Activated T-cell treated with anti-CD3 and anti-CD28 coated beads for 4 hours (primary cell): ENCODE measurements at places on chromosomes 1 and 21.

DNA sequence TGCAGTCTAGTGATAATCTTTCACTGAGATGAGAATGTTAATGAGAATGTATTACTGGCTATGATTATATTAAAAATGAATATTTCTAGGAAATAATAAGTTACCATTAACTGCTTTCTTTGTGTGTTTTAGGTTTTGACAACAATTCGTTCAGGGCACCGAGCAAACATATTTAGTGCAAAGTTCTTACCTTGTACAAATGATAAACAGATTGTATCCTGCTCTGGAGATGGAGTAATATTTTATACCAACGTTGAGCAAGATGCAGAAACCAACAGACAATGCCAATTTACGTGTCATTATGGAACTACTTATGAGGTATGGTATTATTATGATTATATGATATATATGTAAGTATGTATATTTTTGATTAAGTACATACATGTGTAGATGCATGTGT is 37.8 kb upstream of the MPC2 start:
- no peak for DNase-seq

DNA sequence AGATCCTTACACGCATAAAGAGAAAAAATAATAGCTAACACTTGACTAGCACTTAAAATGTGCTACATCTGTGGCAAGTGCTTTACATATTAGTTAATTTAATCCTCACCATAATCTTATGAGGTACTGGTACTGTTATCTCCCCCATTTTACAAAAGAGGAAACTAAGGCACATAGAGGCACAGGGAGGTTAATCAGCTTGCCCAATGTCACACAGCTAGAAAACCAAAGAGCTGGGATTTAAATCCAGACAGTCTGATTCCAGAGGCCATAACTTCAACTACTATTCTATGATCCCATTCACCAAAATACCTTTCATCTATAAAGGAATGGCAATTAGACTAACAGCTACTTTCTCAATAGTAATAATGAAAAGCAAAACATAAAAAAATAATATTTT is 11.7 kb downstream of the SPOCD1 start:
- DNase-seq: no peak

GRCh38 chr1:207654320-207654719 is 9.4 kb downstream of the CR1L start:
- DNase-seq: no peak

- no peak for DNase-seq
These were observed 1.4 kb upstream of the ANKRD13C start for GRCh38 chr1:70355920-70356319.

DNA sequence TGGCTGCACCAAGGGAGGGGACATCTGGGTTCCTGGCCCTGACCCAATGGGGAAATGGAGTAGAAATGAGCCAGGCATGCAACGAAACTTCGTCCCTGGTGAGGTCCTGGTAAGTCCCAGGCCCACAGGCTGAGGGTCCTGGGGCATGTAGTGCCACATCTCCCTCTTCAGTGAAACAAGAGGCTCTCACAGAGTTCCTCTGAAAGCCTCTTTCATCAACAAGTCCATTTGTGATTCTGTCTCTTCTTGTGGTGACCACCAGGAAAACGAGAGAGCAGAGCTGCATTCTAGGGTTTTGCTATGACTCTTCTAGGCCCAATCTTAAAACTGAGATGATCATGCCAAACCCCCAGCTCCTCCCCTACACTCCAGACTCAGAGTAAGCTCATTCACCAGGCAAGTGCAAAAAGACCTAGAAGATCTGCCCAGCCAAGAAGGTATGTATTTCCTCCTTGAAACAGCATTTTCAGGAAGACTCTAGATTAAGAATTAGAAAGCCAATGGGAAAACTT is 24.3 kb upstream of the RNF220 start:
- no peak for DNase-seq

GRCh38 chr1:156914440-156914856 is 6.0 kb upstream of the LRRC71 start:
- no peak for DNase-seq

DNA sequence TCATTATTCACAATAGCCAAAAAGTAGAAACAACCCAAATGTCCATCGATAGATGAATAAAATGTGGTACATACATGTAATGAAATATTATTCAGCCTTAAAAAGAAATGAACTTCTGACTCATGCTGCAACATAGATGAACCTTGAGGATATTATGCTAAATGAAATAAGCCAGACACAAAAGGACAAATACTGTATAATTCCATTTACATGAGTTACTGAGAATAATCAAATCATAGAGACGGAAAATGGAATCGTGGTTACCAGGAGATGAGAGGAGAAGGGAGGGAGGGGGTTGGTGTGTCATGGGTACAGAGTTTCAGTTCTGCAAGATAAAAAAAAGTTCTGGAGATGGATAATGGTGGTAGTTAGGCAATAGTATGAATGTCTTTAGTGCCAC is 184.1 kb downstream of the PSMG1 start:
- no peak for DNase-seq

DNA sequence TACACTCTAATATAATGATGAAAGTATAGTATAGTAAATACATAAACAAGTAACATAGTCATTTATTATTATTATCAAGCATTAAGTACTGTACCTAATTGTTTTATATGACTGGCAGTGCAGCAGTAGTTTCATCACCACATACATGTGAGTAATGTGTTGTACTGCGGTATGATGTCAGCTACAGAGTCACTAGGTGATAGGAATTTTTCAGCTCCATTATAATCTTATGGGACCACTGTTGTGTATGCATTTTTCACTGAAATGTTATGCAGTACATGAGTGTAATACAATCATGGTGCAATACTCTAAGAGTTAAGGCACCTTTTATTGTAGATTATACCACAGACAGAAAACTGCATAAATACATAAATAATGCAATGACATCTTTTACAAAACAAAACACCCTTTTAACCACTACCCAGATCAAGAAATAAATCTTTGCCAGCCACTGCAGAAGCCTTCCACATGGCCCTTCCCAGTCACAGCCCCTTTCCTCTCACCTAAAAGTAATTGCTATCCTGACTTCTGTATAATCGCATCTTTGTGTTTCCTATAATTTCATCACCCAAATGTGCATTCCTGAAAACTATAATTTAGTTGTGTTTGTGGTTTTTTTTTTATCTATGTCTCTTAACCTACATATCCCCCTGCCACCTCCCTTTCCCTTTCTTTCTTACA is 16.3 kb downstream of the ABCD3 start:
- DNase-seq: no peak

GRCh38 chr21:45979651-45980050 is 1.9 kb upstream of the COL6A1 start:
- no peak for DNase-seq

- DNase-seq: no peak
These were observed 156.5 kb downstream of the PCNX2 start for GRCh38 chr1:233138788-233139585.

DNA sequence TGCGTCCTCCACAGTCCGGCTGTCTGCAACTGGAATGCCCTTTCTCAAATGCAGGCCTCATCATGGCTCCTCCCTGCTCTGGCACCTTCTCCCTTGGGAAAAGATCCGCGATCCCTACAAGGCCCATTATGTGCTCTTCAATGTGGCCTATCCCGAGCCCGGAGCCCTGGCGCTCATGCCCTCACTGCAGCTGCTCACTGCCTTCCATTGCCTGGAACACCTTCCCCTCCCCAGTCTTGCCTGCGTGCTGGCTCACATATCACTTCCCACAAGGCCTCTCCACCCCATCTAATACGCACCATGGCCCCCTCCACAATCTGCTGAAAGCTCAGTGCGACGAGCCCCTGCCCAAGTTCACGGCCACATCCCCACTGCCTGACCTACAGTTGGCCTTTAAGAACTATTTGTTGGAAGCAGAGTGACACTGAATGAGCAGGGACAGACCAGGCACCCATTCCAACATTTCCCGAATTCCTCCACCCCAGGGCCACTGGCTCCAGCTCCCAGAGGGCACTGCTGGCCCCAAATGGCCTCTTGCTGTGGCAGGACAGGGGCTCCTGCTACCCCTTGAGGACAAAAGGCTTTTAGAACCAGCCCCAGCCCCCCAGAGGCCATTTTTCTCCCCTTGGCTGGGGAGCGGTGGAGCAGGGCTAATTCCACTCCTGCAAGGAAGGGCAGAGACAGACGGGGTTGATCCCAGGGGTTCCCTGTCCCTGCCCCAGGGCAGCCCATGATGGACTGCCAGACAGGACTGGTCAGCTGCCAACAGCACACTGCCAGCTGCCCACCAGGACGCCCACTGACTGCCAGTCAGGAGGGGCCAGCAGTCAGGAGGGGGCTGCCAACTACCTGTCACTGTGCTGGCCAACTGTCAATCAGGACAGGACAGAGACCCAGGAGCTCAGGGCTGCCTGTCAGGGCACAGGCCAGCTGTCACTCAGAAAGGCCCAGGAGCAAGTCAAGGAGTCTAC is 64.8 kb downstream of the DHRS3 start:
- no peak for DNase-seq

DNA sequence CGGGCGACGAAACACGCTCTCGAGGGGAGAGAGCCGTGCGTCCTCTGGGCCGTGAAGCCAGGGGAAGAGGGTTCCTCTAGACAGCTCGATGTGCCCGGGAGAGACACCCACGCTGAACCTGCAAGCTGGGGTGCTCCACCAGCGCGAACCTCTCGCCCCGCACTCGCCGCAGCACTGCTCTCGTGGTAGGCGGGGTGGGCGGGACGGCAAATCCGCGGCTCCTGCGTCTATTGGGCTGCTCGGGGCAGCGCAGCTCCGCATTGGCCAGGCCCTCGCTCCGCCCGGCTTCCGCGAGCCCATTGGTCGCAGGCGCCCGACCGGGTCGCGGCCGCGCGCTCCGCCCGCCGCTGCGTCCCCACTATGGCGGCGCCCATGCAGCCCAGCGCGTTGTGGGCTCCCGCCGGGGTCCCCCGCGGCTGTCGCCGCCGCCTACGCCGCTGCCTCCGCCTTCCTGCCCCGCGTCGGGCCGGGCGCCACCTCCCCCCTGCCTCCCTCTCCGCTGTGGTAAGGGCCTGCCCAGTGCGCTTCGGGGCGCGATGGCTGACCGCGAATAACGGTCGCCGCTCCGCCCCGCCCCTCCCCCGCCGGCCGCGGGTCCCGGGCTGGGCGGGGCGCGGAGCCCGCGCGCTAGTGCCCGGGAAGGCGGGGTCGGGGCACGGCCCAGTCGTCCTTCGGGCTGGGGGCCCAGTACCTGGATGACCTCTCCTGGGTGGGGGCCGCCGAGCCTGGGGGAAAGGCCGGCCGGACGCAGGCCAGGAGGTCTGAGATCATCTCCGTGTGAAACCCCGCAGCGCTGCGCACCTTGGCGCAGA is at the start of gene ST3GAL3:
TSS of gene ST3GAL3 (plus strand) at position 347 of the 812 bp plus-strand sequence. CDS start 28,727 bp downstream, outside the sequence.
- DNase-seq: peak; percentile 88

- no peak for DNase-seq
These were observed 50.7 kb downstream of the SYT14 start for GRCh38 chr1:209988706-209989105.

- DNase-seq: no peak
These were observed 39.2 kb downstream of the RUNX3 start for GRCh38 chr1:24890887-24891286.

DNA sequence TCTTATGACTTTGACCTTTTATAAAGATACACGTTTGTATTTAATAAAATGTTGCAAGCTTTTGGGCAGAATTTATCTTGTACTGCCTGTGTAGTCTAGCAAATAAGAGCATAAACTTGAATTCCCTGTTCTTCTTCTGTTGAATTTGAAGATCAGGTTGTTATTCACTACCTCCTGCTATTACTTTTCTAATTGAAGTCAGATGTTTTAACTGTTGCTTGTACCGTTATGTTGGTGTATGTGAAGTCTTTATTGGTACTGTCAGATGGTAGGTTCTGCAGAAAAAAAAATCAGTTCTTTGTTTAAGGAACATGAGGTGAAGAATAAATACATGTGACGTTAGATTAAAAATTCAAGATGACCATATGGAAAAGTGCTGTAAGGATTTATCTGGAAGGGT is 69.1 kb downstream of the DYRK1A start:
- no peak for DNase-seq

GRCh38 chr1:236677641-236678235 is 8.6 kb upstream of the ACTN2 start:
- no peak for DNase-seq

DNA sequence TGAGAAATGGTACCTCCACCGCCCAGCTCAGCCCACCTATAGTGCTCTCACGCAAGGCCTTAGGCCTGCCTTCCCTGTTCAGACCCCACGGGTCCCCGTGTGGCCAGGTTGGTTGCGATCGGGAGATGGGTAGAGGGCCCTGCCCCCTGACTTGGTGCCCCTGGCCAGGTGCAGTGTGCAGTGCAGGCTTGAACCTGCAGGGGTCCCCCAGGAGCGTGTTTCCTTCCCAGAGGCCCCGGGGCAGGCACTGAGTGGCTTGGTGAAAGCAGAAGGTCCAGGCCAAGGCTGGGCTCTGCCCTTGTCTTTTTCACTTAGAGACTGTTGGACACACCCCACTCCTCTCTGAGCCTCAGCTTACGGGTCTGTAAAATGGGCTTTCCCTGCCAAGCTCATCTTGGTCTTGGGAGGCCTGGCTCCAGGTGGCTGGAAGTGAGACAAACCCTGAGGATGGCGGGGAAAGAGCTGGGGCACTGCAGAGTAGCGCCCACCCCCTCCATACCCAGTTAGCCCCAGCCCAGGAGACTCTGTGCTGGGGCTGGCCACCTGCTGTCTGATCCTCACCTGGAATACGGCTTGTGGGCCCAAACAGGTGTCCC is 9.3 kb upstream of the HES5 start:
- no peak for DNase-seq

DNA sequence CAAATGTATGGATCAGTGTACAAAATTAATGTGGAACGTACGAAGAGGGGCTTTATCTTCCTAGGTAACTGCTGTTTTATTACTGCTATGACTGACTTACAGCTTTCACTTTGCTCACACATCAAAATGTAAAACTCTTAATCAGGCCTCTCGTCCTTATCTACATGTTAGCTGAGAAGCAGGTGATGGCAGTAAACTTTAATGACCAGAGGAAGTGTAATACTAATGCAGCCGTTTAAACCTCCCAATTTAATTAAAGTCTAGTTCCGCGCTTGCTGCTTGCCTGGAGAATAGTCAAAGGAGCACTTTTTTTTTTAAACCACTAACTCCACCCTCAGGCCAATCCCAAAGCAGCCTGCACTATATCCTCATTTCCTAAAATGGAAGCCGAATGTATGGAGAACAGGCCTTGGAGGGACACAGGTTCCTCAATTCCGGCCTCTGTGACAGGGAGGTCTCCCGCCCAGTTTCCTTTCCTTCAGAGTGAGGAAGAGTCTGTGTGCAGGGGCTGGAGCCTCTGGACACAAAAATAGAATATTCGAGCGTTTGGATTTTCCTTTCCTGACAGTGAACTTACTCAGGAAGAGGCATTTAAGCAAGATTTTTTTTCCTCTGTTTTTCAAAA is 36.7 kb upstream of the RASAL2 start:
- DNase-seq: no peak

DNA sequence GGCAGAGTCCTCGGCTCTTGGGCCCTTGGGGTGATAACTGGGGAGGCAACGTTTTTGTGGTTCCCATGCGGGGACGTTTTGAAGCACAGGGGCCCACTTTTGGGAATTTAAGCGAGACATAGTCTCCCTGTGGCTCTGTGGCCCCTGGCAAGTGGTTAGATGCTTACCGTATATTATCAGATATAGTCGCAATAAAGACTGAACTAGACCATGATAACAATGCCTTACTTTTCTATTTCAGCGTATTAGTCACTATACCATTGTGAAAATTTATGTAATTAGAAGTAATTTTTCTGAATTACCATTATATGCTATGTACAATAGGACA is 538 bp upstream of the RCAN1 start:
- DNase-seq: no peak

GRCh38 chr1:62951428-62951827 is 167.5 kb downstream of the ATG4C start:
- no peak for DNase-seq

- no peak for DNase-seq
These were observed 22.5 kb downstream of the PKP1 start for GRCh38 chr1:201305815-201306214.

GRCh38 chr21:29521872-29522271 is 223.2 kb downstream of the BACH1 start:
- no peak for DNase-seq
